Dermis blood vessel endothelial cell (primary cell): ENCODE measurements at places on chromosomes 12 and 14.

DNA sequence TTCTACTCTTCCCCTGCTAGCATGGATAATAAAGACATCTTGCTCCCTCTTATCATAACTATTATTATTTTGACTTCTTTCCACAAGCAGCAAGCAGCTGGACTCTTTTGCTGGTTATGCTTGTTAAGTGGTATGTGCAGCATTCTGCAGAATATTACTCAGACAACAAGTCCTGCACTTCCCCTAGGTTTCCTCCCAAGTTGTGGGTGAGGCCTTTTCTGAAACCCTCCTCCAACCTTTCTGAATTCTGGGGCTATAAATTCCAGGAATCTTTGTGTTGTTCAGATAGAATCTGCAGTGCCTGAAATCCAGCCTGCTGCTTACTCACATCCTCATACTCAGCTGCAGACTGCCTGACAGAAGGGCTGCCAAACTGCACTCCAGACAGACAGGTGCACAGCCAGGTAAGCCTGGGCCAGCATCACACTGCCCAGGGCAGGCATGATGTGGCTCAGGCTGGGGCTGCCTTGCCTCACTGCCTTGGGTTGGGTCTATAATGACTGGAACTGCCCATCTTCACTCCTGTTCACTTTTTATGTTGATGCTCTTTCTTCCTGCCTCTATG lies 6.2 kb upstream of the DHRS2 start:
- DNase-seq = no peak

- no peak for DNase-seq
These were observed 1493.6 kb downstream of the AACS start for GRCh38 chr12:126558810-126559209.

GRCh38 chr14:54673193-54674045 lies 106.5 kb downstream of the SAMD4A start:
- DNase-seq = no peak

DNA sequence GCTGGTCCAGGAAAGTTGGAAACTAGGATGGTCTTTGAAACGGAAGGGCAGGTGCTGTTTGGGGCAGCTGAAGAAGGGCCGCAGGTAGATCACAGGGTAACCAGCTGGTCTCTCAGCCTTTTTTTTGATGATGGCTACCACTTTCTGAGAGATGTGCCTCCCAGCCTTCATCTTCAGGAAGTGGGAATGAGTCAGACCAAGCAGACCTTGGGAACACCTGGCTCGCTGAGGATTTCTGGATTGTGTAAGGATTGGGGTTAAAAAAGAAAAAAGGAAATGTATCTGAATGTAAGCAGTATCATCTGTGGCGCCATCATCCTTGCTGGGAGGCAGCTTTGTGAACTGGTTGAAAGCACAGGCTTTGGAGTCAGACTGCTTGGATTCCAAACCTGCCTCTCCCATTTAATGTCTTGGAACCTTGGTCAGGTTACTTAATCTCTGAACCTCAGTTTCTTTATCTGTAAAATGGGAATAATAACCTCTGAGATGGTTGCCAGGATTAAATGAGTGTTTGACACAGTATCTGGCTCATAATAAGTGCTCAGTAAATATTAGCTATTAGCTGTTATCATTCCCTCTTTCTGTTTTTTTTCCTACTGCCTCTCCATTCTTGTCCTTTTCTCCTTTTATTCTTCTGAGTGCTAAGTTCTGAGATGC lies 1.7 kb downstream of the PRPF40B start:
- peak; percentile 37 for DNase-seq

DNA sequence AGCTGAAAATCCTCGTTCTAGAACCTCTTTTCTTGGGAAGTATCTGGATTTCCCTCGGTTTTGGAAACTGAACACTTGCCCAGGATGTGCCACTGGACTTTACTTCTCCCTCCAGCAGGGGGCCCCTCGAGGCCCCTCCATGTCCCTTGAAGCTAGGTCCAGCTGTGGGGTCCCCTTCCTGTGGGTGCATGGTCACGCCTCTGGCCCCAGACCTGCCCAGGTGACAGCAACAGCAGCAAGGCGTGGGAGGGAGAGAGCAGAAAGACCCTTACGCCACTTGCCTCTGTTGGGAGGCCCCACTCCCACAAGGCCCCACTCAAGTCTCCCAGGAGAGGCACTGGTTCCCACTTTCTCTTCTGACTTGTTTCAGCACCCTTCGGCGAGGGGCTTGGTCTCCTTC lies 3.1 kb downstream of the SLC25A29 start:
- peak; percentile 53 for DNase-seq

DNA sequence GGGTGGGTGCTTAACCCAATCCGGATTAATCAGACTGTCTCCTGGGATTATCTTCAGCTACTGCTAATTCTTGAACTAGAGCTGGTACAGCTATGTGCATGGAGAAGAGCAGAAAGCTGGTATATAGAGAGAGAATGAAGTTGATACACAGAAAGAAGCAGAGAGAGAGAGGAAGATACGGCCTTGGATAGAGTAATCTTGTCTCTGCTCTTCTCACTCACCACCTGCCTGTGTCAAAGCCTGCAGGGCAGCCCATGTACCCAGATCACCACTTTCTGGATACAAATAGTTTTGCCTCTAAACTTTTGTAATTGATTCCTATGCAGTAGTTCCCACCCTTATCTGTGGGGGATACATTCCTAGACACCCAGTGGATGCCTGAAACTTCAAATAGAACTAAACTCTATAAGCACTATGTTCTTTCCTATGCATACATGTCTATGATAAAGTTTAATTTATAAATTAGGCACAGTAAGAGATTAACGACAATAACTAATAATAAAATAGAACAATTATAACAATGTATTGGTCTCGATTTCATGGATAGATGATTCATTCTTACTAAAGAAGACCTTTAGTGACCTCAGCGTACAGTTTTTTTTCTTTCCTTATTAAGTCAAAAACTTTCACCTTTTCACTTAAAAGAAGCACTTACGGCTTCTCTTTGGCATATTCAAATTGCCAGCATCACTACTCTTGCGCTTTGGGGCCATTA lies 45.5 kb downstream of the YEATS4 start:
- no peak for DNase-seq

- DNase-seq = no peak
These were observed 1.5 kb downstream of the MYF6 start for GRCh38 chr12:80708975-80709328.

- DNase-seq = no peak
These were observed 9.4 kb downstream of the MCRS1 start for GRCh38 chr12:49558526-49558925.

DNA sequence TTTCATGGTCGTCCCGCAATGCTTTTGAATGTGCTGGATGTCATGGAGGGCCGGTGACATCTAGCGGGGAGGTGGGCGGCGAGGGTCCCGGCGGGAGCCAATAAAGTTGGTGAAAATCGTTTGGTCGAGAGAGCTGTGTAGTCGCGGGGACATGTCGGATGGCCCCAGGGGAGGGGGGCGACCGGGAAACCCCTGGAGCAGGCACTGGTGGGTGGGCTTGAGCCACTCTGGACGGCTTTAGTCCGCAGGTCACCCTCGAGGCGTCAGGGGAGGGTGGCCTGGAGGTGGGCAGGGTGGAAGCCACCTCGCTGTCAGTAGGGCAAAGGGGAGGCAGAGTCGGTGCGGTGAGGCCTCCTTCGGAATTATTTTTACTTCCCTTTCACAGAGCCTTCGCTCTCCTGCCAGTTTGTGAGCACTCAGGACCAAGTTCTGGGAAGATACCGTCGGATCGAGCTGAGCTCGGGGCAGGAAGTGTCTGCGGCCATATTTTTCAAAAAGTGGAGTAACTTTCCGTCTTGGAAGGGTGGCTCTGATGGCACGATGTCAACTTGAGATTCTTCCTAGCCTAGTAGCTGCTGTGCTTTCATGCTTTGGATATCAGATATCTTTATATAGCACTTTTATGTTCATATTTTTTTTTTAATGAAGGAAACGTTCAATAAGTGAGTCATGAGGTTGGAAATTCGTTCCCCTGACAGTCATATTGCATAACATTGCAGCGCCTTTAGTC lies 28.2 kb downstream of the WBP11 start:
- DNase-seq = peak; percentile 58
